Colonic mucosa (tissue), 4 donors: ENCODE measurements at places on chromosomes 12 and 14. TPM values are rescaled to one million over a fixed set of nuclear protein-coding genes. Genes with fewer than 3 reads are reported as not detected.

The FLVCR2 gene
- total RNA-seq: 10.8 TPM

The GALNT9 gene
- total RNA-seq: 0.45 TPM

The A2ML1 gene
- total RNA-seq: not detected

The B4GALNT1 gene
- 0.88 TPM for total RNA-seq

The RNF212B gene
- not detected for total RNA-seq

The SYCP3 gene
- not detected for total RNA-seq

The TUNAR gene
- total RNA-seq: 0.07 TPM

The AMIGO2 gene
- total RNA-seq: 2.0 TPM

GRCh38 chr14:96626121-96626768 is 124.1 kb downstream of the PAPOLA start:
- DNase-seq: no peak

DNA sequence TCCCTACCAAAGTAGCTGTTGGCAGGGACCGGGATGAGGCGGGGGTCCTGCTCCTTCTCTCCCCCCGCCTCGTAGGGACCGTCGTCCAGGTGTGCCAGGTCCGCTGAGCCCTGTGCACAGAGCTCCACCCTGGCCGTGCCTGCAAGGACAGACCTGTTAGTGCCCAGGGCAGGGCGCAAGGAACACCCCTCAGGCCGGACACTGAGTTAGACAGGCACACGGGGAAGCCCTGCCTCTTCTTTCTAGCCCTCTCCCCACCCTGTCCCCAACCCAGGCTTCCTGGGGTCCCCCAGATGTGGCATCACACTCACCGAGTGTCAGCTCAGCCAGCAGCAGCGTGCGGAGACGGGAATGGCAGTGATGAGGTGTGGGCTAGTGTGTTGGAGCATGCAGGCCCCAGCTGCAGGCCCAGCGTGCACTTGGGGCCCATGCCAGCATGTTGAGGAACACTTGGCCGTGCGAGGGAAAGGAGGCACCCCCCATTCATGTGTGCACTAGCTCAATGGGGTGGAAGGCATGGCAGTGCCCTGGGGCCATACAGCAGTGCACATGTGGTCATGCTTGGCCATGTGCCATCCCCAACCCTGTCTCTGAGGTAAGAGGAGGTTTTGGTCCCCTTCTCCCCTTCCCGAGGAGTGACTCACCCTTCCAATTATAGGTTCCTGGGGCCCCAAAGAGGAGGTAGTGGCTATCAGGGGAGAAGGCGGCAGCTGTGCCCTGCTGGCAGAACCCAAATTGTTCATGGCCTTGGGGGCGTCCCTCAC is 7.3 kb downstream of the ITGA7 start:
- DNase-seq: no peak

- no peak for DNase-seq
Observed at GRCh38 chr12:4809449-4810218, 89.4 kb downstream of the GALNT8 start.

- DNase-seq: no peak
Observed at GRCh38 chr14:29745863-29746262, 181.8 kb downstream of the PRKD1 start.

DNA sequence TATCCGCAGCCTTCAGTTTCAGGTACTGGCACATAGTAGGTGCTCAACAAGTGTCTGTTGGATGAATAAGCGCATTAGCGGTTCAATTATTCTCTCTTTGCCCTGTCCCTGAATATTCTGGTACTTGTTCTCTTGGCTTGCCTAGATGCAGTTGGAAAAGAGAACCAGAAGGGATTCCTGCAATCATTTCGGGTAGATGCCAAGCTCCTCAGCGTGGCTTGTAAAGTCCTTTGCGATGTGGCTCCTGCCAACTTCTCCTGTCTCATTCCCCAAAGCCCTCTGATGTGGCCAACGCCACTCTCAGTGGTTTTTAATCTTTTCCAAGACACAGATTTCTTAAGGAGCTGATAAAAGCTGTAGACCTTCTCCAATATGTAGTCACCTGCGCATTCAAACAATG is 230.3 kb downstream of the SUDS3 start:
- no peak for DNase-seq

- DNase-seq: no peak
Observed at GRCh38 chr12:65956056-65956738, 131.9 kb downstream of the HMGA2 start.

GRCh38 chr12:121365416-121366062 is 13.3 kb upstream of the ANAPC5 start:
- no peak for DNase-seq

- no peak for DNase-seq
Observed at GRCh38 chr14:59638885-59639284, 62.3 kb upstream of the CCDC175 start.

GRCh38 chr12:127162902-127163301 is 1104.1 kb upstream of the TMEM132C start:
- DNase-seq: no peak

DNA sequence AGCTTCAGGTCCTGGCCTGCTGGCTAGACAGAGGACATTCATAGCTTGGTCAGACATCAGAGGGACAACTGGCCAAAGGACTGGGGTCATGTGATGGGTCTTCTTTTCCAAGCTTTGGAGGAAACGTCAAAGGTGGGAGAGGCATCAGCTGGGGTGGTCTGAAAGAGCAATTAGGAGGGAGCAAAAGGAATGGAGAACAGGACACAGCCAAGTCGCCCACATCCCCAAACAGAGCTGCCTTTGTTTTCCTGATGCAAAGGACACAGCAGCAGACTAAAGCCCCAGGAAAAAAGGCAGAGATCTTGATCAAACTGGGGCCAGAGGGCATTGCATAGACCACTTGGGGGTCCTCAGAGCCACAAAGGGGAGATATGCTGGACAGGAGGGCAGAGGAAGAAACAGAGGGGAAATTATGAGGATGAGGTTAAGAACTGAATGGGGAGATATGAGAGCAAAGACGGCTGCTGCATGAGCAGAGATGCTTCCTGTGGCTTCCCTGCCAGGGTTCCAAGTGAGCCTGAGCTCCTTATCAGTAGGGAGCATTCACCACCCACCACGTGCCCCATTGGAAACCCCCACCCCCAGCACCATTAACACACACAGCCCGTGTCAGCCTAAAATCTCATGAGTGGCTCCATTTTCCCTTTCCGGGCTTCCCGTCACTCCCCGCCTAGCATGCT is 62.4 kb downstream of the ANO2 start:
- DNase-seq: no peak

- DNase-seq: peak; percentile 74
Observed at GRCh38 chr12:57461276-57461916, 1.8 kb downstream of the GLI1 start.

GRCh38 chr12:116609319-116610114 is 50.3 kb downstream of the MAP1LC3B2 start:
- peak; percentile 39 for DNase-seq

DNA sequence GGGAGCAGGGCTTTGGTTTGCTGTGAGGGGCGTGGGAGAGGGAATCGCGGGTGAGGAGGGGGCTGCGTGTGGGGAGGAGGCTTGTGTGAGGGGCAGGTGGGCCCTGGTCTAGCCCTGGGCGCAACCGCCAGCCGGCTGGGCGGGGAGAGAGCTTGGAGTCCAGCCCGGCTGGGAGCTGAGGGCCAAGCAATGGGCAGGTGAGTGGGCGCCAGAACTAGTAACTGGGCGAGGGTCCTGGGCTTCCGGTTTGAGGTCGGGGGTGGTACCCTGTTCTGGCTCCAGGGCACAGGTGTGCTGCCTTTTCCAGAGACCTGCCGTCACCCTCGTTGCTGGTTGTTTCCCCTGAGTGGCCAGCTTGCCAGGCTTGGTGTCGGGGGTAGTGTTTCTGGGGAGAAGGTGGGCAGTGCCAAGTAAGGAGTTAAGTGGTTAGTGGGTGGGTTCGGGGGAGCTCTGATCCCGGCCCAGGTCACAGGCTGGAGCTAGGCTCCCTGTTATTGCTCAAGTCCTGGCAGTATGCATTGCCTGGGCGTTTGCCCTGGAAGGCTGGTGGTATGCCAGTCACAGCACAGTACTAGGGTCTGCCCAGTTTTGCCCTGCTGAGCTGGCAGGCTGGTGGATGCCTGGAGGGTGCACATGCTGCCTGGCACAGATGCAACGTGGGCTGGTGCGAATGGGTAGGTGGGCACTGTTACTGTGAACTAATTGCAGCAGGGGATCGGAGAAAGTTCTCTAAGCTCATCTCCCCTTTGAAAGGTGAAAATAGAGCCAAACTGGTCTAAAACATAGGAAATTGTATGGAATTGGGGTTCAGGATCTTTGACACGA is 683 bp downstream of the CIPC start:
- peak; percentile 47 for DNase-seq

DNA sequence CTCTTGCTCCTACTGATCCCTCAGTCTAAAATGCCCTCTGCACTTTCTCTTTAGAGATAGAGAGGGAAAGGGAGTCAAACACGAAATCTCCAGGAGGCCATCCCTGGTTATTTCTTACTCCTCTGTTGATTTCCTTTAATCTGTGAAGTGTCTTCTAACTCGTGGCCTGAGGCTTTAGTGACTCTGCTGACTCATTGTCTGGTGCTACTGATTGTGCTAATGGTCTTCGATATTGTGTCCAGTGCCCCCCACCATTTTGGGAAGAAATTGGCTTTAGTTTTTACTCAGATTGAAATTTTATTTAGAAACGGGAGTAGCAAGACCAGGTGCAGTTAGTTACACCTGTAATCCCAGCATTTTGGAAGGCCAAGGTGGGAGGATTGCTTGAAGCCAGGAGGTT is 839 bp downstream of the CLEC9A start:
- no peak for DNase-seq

DNA sequence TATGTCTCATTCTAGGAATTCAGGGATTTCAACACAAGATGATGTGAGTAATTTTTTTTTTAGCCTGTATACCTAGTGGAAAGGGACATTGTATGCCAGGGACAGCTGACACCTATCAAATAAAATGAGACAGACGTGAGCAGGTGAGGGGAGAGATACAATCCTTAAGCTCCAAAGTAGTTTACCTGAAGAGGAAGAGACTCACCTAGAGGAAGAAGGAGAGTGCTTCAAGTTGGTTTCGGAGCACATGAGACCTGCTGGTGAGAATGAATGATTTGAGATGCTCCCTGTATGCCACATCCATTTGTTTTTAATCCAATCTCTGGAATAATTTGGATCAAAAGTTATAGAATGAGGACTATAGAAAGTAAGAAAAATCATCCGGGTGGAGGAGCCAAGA is 915.4 kb upstream of the FBXO33 start:
- DNase-seq: no peak

GRCh38 chr12:32105986-32106516 is 596 bp upstream of the BICD1 start:
- DNase-seq: no peak

- DNase-seq: no peak
Observed at GRCh38 chr14:51862176-51862796, 1.9 kb downstream of the GNG2 start.

DNA sequence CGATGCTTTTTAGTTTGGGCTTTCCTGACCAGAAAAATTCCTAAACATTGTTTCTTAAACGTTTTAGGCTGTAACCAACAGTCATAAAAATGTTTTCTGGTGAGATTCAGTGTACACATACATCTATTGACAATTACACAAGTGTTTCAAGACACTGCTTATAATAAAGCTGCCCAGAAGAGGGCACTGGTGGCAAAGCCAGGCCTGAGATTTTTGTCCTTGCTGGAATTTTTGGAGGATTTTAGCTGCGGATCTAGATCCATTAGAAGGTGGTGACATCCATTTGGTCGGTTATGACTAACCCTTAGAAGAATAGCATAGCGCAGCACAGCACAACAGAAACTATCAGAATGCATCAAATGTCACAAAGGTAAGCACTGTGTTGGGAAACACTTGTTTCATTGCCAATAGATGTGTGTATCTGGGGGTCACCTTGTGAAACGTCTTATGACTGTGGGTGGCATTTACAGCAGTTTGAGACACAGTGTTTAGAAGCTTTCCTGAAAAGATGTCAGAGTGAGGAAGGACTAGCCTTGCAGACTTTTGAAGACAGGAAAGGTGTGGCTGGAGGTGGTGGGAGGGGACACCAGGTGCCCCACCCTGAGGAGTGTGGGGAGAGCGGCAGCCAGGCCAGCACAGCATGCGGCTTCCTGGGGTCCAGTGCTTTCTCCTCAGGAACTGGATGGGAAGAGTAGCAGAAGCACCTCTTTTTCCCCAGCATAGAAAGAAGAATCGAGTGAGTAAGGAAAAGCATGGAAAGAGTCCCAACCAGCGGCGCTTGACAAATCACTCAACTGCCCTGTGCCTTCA is 54.7 kb upstream of the FKBP4 start:
- peak; percentile 32 for DNase-seq

DNA sequence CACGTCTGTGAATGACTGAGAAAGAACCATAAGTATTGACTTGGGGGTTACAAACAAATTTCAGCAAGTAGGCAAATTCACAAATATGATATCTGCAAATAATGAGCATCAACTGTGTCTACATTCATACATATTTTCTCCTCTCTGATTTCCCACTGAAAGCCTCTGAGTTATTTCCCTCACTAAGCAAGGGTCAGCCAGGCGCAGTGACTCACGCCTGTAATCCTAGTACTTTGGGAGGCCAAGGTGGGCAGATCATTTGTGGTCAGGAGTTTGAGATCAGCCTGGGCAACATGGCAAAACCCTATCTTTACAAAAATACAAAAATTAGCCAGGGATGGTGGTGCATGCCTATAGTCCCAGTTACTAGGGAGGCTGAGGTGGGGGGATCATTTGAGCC is 80.8 kb downstream of the SLC25A21 start:
- no peak for DNase-seq

GRCh38 chr14:61565181-61565580 is 130.1 kb upstream of the HIF1A start:
- DNase-seq: no peak

DNA sequence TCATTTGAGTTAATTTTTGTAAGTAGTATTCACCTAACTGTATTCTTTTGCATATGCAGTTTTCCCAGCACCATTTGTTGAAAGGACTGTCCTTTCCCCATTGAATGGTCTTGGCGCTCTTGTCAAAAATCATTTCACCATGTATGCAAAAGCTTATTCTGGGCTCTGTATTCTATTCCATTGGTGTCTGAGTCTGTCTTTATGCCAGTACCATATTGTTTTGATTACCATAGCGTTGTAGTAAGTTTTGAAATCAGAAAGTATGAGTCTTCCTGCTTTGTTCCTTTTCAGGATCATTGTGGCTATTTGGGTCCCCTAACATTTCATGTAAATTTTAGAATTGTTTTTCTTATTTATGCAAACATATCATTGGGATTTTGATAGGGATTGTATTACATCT is 508.7 kb upstream of the RGS6 start:
- DNase-seq: no peak

DNA sequence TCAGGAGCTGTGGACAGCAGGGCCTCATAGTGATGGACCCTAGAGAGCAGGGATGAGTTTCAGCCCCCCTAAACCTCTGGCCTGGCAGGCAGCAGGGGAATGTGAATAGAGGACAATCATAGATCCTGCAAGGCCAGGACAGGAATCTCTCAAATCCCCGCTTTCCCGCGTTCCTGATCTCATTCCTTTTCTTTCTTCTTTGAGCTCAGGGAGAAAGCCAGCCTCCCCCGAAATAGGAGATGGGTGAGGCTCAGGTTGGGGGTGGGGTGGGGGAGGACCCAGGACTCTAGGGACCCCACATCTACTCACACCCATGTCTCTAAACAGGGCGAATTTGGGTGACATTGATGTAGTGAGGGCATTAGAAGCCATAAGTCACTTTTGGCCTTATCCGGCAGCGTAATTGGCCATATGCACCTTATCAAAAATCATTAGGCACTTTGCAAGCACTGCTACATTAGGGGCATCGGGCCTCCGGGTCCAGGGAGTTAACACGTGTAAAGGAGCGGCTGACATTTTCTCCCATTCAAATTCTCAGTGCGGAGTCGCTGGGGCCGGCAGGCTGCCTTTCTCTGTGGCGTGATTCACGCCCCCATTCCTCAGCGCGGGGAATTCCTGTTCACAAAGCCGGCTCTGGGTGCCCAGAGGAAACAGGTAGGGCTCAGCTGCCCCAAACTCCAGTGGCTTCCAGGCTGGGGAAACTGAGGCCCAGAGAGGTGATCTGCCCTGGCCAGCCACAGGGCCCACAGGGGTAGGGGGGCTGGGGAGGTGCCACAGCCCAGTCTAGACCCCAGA is 1.5 kb downstream of the LHX5 start:
- no peak for DNase-seq
